Esophagus squamous epithelium (tissue), 5 donors: ENCODE measurements at places on chromosomes 3 and 15.

DNA sequence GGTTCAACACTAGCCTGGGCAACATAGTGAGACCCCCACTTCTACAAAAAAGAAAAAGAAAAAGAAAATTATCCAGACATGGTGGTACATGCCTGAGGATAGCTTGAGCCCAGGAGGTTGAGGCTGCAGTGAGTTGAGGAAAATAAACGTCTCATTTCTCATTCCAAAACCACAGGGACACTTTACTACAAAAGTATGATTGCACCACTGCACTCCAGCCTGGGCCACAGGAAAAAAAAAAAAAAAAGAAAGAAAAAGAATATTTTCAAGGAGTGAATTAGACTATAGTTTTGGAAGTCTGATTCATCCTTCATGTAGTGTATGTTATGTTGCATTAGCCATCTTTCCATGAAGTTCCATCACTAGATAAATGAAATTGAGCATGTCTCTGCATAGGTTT is 149.5 kb upstream of the THBS1 start:
- no peak for DNase-seq

- no peak for DNase-seq
Measured at GRCh38 chr15:54206586-54207321, 228.5 kb downstream of the UNC13C start.

DNA sequence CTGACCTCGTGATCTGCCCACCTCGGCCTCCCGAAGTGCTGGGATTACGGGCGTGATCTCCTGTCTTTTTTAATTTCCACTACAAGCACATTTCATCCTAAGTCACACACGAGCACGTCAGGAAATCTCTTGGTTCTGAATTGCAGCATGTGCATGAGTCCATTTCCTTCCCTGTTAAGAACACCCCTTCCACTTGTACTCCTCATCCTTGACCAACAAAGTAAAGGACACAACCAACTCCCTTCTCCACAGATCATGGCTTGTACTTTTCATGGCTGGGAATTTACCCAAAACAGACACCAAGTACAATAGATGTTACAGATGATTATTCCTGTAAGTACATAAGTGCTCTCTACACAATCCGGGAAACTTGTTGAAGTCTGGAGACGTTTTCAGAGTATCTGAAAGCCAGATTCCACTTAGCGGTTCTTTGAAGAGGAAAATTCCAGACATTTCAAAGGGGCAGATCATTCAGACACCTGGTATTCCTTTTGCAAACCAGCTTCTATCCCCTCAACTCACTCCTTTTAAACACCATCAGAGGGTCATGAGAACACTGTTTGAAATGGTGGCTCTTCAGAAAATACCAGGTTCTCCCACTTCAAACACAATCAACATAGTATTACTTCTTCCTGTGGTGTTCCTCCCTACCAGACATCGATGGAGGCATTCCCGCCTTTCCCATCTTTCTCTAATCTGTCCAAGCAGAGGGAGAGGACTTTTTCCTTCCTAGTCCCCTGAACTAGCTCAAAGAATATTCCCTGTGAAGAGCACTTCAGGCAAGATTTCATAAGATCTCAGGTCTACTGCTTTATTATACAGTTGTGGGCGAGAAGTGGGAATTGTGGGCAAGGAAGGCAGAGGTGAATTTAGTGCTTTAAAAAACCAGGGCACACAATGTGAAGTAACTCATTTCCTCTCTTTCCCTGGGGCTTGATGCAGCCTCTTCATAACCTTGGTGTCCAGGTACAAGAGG is 80.1 kb upstream of the TSC22D2 start:
- no peak for DNase-seq

GRCh38 chr3:187551416-187551815 is 118.8 kb downstream of the SST start:
- DNase-seq: no peak

DNA sequence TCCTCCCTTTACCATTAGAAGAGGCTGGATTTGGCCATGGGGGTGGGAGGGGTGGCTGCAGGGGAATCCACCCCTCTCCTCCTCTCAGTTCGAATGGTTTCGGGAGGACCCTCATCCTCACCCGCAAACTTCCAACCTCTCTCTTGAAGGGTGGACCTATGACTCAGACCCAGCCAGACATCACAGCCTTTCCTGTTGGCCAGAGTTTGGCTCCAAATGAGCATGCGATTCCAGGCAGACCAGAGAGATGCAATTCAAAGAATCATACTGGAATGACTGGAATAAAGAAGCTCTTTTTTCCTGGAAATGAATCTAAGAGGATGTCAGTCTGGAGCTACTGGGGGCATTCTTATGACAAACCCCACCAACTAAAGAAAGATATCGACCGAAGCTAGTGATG is 516.7 kb upstream of the MDFIC2 start:
- DNase-seq: no peak
